Cerebellar nuclear complex (tissue), 1 donor: ENCODE measurements at places on chromosomes 3 and 15.

DNA sequence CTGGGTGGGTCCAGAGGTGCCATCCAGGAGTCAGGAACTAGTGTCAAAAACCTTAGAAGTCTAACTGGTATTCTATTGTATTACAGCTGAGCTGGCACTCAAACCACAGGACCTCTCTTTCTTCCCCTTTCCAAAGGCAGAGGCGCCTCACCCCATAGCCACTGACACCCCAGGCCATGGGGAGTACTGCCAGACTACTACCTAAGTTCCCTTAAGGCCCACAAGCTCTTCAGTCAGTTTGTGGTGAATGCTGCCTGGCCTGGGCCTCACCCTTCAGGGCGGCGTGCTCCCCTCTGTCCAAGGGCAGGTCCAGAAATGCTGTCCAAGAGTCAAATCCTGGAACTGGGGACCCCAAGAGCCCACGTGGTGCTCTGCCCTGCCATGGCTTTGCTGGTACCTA, 43.0 kb upstream of the FGF7 start:
- no peak for DNase-seq

DNA sequence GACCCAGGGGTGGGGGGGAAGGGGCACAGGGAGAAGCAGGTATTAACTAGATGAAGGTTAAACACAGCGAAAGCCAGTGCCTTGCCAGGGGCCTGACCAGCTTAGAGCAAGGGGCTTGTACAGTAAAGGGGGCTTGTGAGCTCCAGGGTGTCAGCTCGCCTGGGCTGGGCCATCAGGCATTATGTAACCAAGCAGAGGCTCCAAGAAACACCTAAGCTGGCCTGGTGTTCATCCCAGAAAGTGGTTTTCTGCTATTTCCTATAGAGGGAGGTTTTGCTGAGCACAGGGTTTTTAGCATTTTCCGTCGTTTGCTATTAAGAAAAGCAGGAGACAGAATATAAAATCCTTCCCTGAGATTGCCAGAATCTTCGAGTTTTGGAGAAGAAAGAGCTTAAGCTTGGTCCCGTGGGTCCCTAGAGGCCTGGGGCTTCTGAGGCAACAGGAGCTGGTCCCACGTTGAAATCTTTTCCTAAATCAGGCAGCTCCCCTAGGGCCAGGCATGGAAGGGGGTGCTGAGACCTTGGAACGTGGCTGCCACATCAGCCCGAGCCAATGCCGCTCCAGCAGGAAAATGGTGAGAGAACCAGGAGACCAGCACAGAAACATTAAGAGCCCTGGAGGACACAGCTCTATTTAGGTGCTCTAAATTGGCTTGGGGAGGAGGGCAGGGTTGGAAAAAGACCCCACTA, 71.4 kb downstream of the ISG20 start:
- no peak for DNase-seq

DNA sequence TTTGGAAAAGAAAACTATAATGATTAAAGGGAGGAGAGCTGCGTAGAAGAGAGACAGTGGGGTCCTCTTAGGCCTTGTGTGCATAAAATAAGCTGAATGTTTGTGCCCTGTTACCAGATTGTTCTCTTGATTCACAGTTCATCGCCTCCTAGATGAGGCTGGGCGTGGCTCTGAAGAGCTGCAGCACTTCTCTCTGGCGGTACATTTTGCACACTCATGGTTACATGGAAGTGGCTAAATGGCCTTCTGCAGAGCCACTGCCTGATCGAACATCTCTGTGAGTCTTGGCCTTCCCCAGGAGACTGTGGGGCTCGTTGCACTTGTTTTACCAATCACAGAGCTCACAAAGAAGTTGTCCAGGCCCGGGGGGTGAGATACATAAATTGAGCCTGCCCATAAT, 208.8 kb downstream of the GABRG3 start:
- DNase-seq: no peak

DNA sequence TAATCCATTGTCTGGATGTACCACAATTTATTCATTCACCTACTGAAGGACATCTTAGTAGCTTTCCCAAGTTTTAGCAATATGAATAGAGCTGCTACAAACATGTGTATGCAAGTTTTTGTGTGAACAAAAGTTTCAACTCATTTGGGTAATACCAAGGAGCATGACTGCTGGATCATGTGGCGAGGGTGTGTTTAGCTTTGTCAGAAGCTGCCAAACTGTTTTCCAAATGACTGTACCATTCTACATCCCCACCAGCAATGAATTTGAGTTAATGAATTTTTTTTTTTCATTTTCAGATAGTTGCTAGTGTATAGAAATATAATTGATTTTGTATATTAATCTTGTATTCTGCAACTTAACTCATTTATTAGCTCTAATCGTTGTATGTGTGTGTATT, 20.0 kb upstream of the ELP6 start:
- no peak for DNase-seq

- DNase-seq: no peak
Observed at GRCh38 chr3:81816473-81817250, 55.2 kb upstream of the GBE1 start.

DNA sequence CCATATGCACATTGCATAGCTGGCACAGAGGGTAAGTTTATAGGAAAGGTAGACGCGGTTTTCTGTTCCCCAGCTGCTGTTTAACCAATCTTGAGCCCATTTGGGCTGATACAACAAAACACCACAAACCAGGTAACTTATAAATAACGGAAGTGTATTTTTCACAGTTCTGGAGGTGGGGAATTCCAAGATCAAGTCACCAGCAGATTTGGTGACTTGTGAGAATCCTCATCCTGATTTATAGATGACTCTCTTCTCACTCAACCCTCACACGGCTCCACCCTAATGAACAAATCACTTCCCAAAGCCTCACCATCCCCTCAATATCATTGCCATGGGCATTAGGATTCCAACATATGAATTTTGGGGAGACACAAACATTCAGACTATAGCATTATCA, 694.4 kb upstream of the NR2F2 start:
- no peak for DNase-seq

GRCh38 chr15:30974112-30974511, 17.3 kb downstream of the MTMR10 start:
- DNase-seq: no peak

DNA sequence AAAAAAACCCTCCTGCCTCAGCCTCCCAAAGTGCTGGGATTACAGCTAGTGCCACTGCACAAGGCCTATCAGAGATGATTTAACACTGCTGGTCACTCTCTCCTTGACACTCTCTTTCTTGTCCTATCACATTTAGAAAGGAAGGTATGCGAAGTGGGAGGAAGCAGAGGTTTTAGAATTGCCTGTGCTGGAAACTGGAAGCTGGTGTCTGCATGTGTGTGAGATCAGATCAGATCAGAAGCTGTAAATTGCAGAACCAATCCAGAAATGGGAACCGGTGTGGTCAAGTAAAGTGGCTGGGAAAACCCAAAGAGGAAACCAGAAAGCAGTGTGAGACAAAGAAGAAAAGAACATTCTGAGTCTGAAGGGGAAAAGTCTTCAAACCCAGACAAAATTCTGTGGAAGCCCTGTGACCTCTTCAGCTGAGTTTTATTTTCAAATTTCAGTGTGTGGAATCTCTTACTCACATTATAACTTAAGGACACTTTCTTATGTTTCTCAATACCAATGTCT, 2.8 kb downstream of the EFHB start:
- no peak for DNase-seq
